ENCODE measurements at places on chromosomes 4 and X.

- DNase-seq = no peak
- no peak overlapping the region for H3K4me3 ChIP-seq
- H3K27me3 ChIP-seq = peaks cover 70% of the 10 kb centered on the region
- H3K4me1 ChIP-seq = no peaks in the 10 kb centered on the region
- H3K36me3 ChIP-seq = no peaks in the 10 kb centered on the region
These were observed 55.5 kb downstream of the BMPR1B start for GRCh38 chr4:94813221-94813620.

DNA sequence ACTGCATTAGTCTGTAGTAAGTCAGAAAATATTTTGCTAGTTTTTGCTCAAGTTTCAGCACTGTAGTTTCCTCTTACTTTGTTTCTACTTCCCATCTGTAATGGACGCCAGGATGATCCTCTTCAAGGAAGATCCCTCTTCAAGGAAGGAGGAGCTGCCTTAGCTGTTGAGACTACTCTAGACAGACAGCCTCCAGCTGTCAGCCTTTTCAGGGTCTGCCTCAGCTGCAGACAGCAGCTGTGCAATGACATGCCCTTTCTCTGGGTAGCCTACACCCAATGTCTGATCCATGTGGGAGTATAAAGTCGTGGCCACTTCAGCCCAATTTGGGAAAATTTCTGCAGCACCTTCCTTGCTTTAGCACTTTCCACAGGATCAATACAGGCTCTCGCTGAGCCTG is 281.0 kb upstream of the MAOA start:
- no peak overlapping the region for H3K4me3 ChIP-seq
- no peak for DNase-seq
- H3K36me3 ChIP-seq = no peaks in the 10 kb centered on the region

DNA sequence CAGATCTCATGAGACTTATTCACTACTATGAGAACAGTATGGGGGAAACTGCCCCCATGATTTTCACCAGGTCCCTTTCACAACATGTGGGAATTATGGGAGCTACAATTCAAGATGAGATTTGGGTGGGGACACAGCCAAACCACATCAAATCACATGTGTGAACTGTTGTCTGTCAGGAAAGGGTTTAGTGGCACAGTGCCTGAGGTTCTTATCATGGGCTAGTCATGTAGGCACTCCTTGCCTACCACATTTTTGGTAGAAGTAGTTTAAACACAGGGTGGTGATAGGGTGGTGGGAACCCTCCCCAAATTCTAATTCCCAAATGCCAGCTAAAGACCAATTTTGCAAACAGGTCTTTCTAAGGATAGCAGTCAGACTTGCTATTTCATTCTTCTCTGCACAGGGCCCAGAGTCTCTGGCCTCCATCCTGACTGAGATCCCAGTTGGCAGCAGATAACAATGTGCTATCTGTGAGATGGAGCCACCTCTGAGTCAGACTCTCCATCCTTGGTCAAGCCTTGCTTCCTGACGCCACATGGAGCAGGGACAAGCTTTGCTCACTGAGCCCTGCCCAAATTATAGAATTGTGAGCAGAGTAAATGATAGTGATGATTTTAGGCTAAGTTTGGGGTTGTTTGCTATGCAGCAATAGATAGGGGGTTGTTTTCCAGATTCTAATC is 33.5 kb upstream of the SETD7 start:
- H3K27me3 ChIP-seq = no peaks in the 10 kb centered on the region
- no peak overlapping the region for H3K4me3 ChIP-seq
- peaks cover 4% of the 10 kb centered on the region for H3K4me1 ChIP-seq
- no peak for DNase-seq

DNA sequence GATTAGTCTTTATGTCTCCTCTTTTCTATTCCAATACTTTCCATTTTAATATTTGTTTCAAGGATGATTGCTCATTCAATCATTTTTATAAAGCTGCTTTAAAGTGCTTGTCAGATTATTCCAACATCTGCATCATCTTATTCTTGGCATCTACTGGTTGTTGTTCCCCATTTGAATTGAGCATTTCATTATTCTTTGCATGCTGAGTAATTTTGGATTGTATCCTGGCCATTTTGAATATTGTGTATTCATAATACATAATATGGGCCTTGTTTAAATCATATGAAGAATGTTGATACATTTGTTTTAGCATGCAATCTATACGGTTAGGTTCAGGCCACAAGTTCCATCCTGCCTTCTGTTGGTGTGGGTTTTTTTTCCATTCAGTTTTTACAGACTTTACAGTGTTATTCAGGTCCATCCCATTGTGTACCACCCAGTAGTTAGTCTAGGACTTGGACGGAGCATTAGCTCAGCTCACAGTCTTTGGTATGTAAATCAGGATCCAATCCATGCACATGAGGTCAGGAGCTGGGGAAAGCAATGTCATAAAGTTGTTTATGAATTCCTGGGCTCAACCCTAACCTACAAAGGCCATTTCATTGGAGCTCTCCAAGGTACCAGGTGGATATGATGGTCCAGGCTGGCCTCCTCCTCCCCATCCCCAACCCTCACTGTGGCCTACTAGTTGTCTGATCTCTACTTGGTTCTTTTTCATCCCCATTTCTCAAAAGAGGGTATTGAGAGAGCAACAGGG is 20.3 kb downstream of the RGN start:
- no peak for DNase-seq
- H3K4me3 ChIP-seq = no peak overlapping the region
- H3K36me3 ChIP-seq = no peaks in the 10 kb centered on the region
- no peaks in the 10 kb centered on the region for H3K4me1 ChIP-seq

- peak overlapping the region; percentile 45 for H3K4me3 ChIP-seq
- H3K27ac ChIP-seq = peak overlapping the region; percentile 82
- H3K4me1 ChIP-seq = peaks cover 58% of the 10 kb centered on the region
- no peaks in the 10 kb centered on the region for H3K27me3 ChIP-seq
These were observed 9.3 kb downstream of the ZXDA start for GRCh38 chrX:57900975-57901374.

DNA sequence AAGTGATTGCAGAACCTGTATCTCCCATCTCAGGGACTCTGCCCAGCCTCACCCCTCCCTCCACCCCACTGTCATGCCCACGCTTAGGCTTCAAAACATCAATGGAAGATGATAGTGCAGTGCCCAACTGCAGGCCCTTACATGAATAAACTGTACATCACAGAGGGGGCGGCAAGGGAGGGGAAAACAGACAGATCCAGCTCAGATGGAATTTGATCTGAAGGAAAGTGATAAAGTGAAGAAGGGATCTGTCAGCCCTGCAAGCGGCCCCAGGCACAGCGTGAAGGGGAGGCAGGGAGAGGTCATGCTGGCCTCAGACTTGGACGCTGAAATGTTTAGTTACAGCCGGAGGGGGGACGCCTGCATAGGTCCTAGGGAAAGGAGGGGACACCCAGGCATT is 38.5 kb downstream of the GYG2 start:
- H3K27ac ChIP-seq = no peak overlapping the region
- no peaks in the 10 kb centered on the region for H3K4me1 ChIP-seq
- no peak for DNase-seq
- H3K27me3 ChIP-seq = no peaks in the 10 kb centered on the region
- no peaks in the 10 kb centered on the region for H3K36me3 ChIP-seq

GRCh38 chr4:8227771-8228318 is 28.8 kb downstream of the SH3TC1 start:
- H3K36me3 ChIP-seq = peaks cover 11% of the 10 kb centered on the region
- H3K27me3 ChIP-seq = no peaks in the 10 kb centered on the region
- peaks cover 18% of the 10 kb centered on the region for H3K4me1 ChIP-seq
- H3K27ac ChIP-seq = peak overlapping the region; percentile 45
- H3K4me3 ChIP-seq = no peak overlapping the region
- no peak for DNase-seq

DNA sequence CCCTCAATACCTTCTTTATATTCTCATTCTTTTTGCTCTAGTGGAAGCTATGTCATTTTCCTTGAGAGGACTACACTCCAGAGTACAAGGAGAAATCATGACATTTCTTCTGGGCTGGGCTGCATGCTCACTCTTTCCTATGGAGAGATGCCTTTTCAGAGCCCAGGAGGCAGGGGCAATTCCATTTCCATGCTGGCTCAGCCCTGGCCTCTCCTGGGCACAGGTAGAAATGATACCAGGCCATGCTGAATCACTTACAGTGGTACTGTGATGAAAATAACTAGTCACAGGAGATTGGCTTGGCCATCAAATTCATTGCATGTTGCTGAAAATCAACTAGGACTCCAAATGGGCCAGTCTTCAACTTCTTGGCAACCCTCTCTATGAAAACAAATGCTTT is 34.0 kb upstream of the PPARGC1A start:
- peaks cover 7% of the 10 kb centered on the region for H3K4me1 ChIP-seq
- DNase-seq = no peak
- no peaks in the 10 kb centered on the region for H3K36me3 ChIP-seq

DNA sequence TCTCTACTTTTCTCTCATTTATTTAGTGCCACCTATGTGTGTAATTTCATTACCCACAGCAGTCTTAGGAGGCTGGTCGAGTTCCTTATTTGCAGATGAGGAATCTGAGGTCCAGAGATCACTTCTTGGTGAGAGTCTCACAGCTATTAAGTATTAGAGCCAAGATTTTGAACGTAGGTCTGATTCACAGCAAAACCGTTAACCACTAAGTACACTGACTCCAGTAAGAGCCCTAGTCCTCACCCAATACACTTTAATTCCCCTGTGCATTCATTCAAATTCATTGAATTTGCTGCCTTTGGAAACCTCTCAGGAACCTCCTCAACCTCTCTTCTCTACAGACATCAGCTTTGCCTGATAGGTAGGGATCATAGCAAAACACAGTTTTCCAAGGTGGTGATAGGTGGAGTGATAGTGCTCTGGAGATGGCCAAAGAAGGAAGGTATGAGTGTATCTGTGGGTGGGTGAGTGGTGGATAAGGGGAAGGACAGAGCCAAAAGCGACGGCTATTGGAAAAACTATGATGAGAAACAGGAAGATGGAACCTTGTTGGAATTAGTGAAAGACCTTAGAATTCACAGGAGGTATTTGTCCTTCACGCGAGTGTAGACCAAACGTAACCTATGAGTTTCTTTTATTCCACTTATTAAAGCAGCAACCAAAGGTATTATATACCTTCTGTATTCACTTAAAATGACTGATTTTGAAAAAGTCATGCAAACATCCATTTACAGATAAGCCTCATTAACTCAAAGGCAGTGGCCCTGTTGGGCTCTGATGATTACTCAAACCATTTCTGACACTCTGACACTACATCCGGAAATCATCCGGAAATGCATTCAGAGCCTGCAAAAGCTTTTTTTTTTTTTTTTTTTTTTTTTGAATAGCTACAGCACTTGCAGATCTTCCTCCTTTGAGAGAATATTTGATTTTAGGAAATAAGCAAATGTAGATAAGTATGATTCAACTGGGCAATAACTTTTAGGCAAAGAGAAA is 6.3 kb downstream of the FMR1 start:
- H3K27ac ChIP-seq = no peak overlapping the region
- no peaks in the 10 kb centered on the region for H3K36me3 ChIP-seq
- H3K27me3 ChIP-seq = no peaks in the 10 kb centered on the region
- no peak for DNase-seq
- H3K4me1 ChIP-seq = peaks cover 68% of the 10 kb centered on the region

DNA sequence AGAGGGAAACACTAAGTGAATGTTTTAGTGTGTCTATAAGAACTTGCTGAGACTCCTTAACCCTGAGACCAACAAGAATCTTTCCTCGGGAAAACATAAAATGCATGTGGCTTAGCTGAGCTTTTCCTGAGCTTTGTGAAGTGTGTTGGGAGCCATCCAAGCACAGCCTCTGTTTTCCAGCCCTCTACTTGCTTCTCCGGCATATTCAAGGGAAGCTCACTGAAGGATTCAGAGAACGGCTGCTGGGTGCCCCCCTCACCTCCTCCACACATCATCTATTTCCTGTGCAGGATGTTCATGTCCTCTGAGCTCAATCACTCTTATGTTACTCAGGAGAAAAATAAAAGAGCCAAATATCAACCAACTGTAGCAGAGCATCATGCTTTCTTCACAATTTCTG is 492.1 kb downstream of the IL15 start:
- peak overlapping the region; percentile 18 for H3K27ac ChIP-seq
- H3K27me3 ChIP-seq = no peaks in the 10 kb centered on the region
- H3K36me3 ChIP-seq = no peaks in the 10 kb centered on the region
- DNase-seq = no peak
- H3K4me3 ChIP-seq = no peak overlapping the region

GRCh38 chrX:21412883-21413282 is 38.7 kb downstream of the CNKSR2 start:
- no peaks in the 10 kb centered on the region for H3K27me3 ChIP-seq
- no peaks in the 10 kb centered on the region for H3K36me3 ChIP-seq
- no peak overlapping the region for H3K27ac ChIP-seq
- H3K4me3 ChIP-seq = no peak overlapping the region
- H3K4me1 ChIP-seq = no peaks in the 10 kb centered on the region

DNA sequence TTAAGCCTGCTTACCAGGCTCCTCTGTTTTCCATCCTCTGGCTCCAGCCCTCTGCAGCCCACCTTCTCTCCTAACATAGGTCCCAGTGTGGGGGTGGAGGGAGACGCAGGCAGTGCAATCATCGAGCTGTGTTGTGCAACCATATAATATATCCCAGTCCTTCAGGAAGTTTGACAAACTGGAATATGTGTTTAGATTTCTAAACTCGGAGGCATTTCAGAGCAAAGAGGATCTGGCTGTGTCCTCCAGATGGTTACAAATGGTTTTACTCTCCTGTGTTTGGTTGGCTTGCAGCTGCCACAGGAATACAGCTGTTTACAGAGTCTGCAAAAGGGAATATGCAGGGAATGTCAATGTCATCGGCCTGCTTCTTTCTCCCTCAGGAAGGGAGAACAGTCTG is 195.3 kb upstream of the LNX1 start:
- no peak overlapping the region for H3K4me3 ChIP-seq
- DNase-seq = no peak
- no peaks in the 10 kb centered on the region for H3K36me3 ChIP-seq
- peak overlapping the region; percentile 37 for H3K27ac ChIP-seq

Measured in left ventricle myocardium inferior (tissue), 1 donor.